ENCODE measurements at places on chromosomes 1 and 21.

DNA sequence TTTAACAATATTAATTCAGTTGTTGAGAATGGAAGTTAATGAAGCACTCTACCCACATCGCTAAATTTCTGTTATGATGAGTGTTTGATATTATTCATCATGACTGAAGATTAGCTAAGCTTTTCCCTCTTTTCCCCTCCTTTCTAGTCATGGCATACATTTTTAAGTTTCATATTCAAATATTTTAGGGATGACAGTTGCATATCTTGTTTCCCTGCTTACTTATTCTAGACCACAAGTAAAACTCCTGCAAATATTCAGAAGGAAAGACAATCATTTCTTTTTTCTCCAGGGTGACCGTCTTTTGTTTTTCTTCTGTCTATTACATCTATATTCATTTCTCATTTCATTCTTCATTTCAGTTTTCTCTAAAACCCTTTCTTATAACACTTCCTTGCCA, 906.0 kb downstream of the ADGRL2 start:
- no peak for DNase-seq

DNA sequence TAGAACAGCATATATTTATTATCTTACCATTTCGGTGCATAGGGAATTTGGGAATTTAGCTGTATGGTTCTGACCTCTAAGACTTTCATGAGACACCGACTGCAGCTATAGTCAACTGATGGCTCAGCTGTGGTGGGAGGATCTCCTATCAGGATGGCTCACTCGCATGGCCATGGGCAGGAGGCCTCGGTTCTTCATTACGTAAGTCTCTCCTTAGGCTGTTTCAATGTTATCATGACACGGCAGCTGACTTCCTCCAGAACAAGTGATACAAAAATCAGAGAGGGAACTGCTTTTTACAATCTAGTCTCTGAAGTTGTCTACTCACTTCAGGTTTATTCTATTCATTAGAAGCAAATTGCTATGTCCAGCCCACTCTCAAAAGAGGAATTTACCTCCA, 13.3 kb upstream of the CAPN8 start:
- no peak for DNase-seq

DNA sequence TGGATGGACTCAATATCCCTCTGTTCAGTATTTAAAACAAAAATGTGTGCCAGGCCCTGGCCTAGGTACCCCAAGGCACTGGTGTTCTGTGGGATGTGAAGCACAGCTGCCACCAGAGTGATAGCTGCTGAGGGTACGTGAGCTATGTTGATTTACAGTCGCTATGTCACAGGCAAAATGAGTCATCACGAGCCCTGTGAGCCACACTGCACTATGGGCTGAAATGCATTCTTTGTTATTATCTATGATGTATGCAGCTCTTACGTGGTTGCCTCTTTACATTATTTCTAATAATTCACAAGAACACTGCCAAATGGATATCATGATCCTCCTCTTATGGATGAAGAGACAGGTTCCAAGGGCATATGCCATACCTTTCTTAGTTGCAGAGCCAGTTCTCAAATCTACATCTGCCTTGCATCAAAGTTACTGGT, 2.1 kb downstream of the TEX38 start:
- DNase-seq = no peak

DNA sequence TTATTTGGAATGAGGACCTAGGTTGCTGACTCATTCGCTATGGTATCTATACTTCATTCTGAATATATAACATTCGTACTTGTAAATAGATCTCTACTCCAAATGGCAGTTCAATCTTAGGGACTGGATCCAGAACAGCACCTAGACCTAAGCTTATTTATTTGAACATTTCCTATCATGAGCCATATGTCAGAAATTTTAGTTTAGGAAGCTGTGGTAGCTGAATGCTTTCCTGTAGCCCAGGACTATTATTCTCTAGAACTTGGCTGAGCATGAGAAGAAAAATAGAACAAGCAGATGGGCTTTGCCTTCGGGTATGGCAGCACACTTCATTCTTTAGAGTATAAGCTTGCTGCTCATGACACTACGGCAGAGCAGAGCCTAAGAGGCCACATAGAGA, 1114.4 kb upstream of the B3GALT2 start:
- DNase-seq = no peak

- peak; percentile 99 for DNase-seq
These were observed at the start of gene GATAD2B for GRCh38 chr1:153922972-153923925. GATAD2B (minus strand) TSS chr1:153922972; CDS start chr1:153828347, 94,625 bp downstream.

DNA sequence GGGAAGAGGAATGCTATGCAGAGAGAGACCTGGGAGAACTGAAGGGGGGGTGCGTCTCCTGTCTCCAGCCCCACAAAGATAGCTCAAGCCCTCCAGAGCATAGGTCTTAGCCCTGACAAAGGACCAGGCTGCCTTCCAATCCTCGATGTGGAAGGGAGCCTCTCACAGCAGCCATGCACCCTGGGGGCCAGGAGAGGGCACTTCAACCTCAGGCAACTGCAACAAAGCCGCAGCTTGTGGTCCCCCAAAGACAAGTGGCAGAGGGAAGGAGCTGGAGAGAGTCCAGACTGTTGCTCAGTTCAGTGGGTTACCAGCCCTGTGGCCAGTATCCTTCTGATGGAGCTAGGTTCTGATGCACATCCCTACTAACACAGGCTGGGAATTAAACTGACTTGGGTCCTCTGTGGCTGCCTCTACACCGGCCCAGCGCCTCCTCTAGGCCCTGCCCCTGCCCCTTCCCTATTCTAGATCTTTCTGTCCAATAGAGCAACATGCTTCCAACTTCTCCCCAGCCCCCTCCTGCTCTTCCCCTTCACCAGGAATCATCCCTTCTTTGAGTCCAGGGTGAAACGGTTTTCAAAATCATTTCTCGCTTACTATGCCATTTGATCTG, 100.7 kb upstream of the SPATA6 start:
- DNase-seq = peak; percentile 77

DNA sequence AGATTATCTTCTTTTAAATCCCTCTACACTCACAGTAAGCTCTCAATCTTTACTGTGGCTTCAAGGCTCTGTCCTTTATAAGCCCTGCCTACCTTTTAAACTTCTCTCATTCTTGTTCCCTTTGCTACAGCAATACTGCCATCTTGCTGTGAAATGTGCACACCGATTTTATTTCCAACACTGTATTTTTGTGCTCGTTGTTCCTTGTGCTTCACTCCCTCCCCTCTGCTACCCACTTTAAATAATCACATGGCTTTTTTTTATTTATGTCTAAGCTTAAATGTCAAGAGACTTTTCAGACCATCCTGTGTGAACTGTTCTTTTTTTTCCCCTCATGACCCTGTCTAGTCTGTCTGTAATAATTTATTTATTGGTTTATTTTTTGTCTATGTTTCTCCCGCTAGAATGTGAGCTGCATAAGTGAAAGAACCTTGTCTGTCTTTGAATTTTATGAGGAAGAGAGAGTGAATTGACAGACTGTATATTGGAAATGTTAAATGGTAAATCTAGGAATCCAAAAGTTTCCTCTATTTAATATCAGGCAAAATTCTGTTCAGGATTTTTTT, 45.7 kb downstream of the ABCD3 start:
- no peak for DNase-seq

GRCh38 chr1:206455666-206456344, 14.5 kb upstream of the IKBKE start:
- peak; percentile 85 for DNase-seq

DNA sequence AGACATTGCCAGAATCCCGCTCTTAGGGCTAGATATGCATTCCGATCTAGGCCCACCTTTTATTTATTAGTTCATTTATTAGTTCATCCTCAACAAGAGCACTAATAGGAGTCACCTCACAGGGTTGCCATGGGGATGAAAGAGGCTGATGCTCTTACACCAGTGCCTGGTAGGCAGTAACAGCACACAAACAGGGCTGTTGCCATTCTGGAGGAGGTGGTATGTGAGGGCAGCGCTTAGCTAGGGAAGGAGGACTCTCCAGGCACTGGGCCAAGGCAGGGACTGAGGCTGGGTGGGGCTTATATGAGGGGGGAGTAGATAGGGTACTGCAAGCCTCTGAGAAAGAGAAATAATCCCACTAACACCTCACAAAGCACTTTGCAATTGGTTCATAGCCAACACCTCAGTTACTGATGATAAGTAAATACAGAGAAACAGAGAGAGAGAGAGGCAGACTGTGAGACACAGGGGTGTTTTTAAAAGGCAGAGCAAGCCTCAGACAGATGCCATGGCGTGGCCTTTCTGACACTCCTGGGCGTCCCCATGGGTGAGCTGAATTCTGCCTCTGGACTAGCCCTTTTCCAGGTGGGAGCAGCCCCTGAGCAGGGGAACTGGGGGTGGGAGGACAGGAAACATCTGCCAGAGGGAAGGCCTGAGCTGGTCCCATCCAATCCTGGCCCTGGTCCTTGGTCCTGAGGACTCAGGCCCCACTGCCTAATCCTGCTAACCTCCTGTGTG, 5.9 kb downstream of the FCGR2A start:
- no peak for DNase-seq

GRCh38 chr21:33317145-33317544, 7.6 kb upstream of the IFNAR1 start:
- DNase-seq = no peak

DNA sequence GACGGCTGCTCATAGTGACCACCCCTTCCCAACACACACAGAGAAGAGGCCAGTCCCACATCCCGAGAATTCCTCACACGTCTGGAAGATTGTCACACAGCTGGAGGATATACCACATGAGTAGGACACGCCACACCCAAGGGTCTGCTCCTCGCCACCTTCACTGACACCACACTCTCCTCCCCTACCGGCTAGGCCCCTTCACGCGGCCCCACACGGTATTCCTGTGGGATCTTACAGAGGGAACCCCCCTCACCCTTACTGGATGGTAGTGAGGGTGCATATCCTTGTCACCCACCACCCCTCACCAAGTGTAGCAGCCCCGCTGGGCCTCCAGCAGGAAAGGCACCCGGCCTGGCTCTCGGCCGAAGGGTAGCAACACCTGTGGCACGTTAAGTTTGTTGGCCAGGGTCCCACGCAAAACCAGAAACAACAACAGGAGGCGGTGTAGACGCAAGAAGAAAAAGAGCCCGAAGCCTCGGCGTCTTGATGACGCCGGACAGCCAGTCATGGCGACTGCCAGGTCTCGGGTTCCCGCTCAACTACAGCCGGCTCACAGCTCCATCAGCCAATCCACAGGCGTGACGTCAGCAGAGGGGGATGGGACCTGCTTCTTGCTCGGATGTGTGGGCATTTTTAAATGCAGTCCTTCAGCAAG, at the start of gene NUP210L:
Gene NUP210L, minus strand, starts transcription at position 540 of the 658 bp plus-strand sequence.
- no peak for DNase-seq

DNA sequence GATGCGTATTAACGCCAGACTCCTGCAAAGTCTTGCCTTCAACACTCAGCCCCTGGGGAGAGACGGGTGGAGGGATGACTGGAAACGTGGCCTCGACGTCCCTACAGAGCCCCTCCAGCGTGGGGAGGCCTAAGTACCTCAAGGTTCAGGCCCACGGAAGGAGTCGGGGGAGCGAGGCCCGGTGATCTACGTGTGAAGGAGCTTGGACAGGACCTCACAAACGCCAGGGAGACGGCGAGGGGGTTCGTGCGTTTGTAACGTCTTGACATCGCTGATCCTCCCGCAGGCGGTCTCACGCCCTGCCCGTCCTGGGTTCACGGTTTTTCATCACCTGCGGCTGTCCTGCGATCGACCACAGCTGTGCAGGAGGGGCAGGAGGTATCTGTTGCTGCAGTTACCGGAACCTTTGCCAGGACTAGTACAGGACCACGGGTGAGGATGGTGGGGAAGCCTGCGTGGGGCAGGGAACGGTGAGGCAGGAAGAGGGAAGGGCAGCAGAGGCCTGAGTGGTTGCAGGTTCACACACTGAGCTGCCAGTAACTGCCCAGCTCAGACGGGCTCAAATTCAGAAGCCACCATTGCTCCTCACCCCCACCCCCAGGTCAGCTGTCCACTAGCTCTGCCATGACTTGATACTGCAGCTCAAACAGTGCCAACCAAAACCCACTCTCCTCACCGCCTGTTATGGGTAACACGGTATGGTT, 889 bp upstream of the CCNL2 start:
- no peak for DNase-seq

GRCh38 chr1:19310720-19311502, 1.0 kb downstream of the AKR7A2 start:
- no peak for DNase-seq

DNA sequence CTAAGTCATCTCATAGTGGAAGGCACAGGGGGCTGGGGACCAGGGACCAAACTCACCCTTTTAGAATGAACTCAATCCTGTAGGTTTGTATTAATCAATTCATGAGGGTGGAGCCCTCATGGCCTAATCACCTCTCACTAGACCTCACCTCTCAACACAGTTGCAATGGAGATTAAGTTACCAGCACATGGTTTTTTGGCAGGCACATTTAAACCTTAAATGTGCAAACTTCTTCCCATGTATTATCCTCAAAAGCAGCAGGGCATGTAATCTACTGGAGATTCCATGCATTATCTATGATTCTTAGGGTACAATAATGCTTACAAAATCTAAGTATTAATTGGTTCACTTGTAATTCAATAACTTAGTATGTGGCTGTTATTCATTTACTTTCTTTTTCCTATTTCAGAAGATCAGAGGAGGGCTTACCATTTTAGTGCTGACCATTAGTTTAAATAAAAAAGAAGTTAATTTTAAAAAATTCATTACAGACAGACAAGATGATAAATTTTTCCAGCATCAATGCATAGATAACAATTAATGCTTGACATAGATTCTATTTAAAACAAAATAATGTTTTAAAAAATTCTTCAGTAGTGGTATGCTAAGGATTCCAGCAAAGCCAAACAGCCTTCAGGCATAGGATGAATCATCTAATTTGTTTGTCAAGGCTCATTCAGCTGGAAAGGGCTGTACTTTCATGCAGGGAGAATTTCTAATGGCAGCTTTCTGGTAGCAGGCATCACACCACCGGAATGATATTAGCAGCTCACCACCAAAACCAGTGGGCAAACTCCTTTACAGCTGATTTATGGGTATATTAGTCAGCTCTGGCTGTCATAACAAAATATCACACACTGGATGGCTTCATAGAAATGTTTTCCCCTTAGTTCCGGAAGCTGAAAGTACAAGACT, 124.6 kb upstream of the ZNF648 start:
- no peak for DNase-seq

GRCh38 chr1:215459136-215459535, 108.0 kb upstream of the KCTD3 start:
- DNase-seq = no peak
